ENCODE measurements at places on chromosomes 2 and 18.
A peak's percentile ranks its signal among the peaks of the same experiment; 100 is the strongest.

DNA sequence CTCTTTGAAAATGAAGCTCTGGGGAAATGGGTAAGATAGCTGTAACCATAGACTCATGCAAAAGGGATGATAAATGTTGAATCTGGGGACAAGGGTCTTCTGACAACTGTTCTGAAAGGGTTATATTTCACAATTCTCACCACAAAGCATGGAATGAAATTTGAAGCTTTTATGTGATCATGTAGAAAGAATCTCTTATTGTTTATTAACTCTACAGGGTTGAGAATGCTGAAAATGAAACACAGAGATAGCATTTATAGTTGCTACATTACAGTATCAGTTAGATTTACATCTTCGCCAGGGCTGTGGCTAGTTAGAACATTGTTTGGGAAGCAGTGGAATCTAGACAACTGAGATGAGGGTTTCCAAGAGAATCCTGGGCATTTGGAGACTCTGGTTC, 97.4 kb upstream of the LHCGR start:
- DNase-seq = peak; percentile 96

DNA sequence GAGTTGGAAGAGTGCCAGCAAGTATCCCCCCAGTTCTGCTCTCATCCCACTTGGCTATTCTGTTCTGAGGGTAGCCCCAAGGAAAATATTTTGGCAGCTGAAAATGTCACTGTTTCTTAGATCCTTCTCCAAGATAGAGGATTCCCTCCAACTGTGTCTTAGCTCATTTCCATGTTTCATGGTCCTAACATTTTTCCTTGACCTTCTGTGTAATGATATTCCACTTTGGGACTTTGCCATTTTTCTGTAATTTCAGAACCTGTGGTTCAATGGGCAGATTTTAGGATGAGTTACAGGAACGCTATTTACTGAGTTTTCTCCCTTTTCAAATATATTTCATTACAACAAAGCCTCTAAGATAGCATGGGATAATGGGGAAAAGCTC, 34.7 kb downstream of the NHEJ1 start:
- DNase-seq = no peak

DNA sequence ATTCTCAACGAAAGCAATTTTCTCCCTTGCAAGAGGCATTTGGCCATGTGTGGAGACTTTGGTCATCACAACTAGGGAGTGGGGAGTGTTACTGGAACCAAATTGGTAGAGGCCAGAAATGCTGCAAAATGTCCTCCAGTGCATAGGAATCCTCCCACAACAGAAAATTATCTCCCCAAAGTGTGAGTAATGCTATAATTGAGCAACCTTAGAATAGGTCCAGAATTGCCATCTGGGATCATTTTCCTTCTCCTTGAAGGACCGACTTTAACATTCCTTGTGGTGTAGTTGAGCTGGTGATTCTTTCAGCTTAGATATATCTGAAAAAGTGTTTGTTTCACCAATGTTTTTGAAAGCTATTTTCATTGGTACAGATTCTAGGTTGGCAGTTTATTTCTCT, 111.2 kb upstream of the SMIM21 start:
- DNase-seq = peak; percentile 86

DNA sequence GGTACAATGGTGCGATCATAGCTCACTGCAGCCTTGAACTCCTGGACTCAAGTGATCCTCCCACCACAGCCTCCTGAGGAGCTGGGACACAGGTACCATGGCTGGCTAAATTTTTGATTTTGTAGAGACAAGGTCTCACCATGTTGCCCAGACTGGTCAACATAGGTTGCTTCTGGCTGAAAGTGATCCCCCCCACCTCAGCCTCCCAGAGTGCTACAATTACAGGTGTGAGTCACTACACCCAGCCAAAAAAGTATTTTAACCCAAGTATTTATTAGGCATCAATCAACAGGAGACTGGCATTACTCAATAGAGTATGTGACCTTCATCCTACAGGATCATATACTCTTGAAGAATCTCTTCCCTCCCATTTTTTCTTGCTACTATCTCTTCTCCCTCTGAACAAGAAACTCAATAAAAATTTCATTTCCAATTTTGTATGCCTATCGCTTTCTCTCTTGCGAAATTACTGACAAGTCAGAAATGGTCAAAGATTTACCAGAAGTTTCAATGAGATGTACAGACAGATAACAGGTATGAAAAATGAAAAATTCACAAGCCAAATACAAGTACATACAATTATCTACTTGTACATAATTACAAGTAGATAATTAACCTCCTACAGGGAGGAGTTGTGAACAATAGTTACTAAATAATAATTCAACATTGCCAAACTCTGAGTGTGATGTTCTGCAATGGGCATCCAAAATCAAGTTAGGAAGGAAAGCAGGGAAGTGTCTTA, 34.9 kb upstream of the CCNT2 start:
- DNase-seq = no peak

GRCh38 chr2:164910101-164910899, 45.0 kb downstream of the SLC38A11 start:
- peak; percentile 52 for DNase-seq

Data from fibroblast of skin of right quadriceps (primary cell).